Activated naive CD4-positive, alpha-beta T cell treated with anti-CD3 and anti-CD28 coated beads, Interleukin-2, amount 10 ng/mL, durations not matched to agents 7 days and 5 days (primary cell): ENCODE measurements at places on chromosomes 4 and X.

DNA sequence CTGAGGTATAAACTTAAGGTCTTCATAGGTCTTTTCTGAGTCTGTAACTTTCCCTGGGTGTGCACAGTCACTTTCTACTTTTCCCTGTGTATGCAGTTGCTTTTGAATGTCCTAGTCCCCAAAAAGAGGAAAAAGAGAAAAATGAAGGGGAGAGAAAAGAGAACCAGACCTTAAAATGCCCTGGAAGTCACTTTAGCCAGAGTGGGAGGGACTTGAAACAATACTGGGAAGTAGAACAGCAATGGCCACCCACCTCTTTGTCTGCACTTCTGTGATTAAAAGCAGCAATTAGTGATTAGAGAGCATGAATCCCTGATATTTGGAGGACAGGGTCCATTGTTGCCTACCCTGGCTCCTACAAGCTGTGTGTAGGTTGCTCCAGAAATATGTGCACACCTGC lies 36.1 kb downstream of the ZCCHC13 start:
- H3K36me3 ChIP-seq, result no peaks in the 10 kb centered on the region
- H3K27ac ChIP-seq, result no peak overlapping the region
- peaks cover 2% of the 10 kb centered on the region for H3K4me1 ChIP-seq
- H3K4me3 ChIP-seq, result no peak overlapping the region

GRCh38 chrX:46628460-46629371 lies 55.2 kb downstream of the CHST7 start:
- H3K27ac ChIP-seq, result peak overlapping the region; percentile 78
- peaks cover 47% of the 10 kb centered on the region for H3K4me1 ChIP-seq

DNA sequence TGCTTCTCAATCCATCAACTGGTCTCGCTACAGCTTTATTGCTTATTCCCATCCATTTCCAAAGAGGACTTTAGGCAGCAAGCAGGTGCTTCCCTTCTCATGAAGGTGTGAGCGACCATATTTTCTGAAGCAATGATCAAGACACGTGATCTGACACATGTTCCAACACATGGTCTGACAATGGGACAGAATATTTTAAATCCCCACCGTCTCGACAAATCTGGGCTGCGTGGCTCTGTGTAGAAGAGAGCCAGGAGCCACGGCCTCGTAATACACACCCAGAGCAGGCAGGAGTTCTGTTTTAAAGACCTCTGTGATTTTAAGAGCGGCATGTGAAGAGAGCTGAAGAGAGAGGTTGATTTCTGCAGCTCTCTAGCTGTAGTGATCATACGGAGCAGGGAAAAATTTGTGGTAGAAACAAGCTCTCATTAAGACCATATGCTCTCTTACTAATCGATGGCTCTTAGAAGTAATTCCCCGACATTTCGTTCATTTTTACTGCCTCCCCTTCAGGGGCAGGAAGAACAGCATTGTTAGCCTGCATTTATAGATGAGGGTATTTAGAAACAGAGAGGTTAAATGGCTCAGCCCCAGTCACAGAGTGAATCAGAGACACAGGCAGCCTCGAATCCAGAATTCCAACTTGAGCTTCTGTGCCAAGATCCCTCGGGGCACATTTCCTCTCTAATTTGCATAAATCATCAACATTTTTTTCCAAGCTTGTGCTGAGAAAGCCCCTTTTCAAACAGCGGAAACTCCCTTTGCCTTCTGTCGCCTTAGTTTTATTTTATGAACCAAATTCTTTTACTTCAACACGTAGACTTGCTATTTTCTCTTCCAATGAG lies 91.0 kb upstream of the BCOR start:
- H3K27me3 ChIP-seq, result peaks cover 5% of the 10 kb centered on the region
- H3K27ac ChIP-seq, result no peak overlapping the region
- H3K4me3 ChIP-seq, result no peak overlapping the region
- no peak for DNase-seq
- H3K4me1 ChIP-seq, result no peaks in the 10 kb centered on the region

DNA sequence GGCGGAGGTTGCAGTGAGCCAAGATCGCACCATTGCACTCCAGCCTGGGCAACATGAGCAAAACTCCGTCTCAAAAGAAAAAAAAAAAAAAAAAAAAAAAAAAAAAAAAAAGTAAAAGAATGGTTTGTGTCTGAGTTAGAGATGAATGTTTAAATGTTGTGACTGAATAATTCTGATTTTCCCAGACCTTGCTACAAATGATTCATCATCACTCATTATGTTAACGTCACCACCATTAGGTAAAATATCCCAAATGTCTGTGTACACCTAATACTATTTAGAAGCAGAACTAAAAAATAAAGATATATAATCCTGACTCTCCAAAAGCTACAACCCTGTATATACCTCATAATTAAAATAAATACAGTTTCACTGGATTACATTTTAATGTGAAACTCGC lies 70.8 kb downstream of the HHIP start:
- H3K27ac ChIP-seq, result no peak overlapping the region
- DNase-seq, result no peak
- H3K27me3 ChIP-seq, result no peaks in the 10 kb centered on the region
- no peaks in the 10 kb centered on the region for H3K4me1 ChIP-seq
- H3K4me3 ChIP-seq, result no peak overlapping the region

DNA sequence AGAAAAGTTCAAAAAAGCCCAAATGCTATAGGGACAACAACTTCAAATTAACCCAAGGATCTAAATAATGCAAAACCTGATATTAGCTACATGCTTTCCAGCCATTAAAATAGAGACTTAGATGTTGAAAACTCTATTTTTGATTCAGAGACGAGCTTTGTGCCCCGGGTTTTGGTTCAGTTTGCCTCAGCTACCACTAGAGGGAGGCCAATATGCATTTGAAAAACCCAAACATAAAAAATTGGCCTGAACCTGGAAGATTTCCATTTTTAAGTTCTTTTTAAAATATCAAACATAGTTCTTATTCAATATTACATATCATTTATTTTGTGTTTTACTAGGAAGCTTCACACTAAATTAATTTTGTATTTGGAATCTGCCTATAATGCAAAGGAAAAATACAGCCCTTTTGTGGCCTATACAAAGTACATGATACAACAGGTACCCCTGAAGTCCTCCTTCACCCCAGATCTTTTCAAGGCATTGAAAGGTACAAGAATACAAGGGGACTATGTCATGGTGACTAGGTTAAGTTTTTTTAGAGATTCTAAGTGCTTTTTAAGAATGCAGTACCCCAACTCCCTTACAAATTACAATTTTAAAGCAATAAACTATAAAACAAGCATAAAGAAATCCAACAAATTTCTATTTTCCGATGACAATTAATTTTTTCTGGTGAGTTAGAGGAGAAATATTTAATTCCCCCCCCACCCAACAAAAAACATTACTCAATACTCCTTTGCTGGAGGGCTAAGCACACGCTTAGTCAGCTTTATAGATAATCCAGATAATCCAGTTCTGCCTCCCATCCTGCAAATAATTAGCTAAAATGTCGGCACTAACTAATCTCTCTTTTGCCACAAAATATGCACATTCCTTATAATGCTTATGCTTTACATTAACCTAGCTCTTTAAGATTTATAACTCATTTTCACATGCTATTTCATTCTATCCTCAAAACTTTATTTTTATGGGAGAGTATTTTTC lies 97.7 kb upstream of the PTPN13 start:
- H3K36me3 ChIP-seq, result no peaks in the 10 kb centered on the region
- H3K27ac ChIP-seq, result no peak overlapping the region
- peaks cover 4% of the 10 kb centered on the region for H3K27me3 ChIP-seq
- no peak overlapping the region for H3K4me3 ChIP-seq

DNA sequence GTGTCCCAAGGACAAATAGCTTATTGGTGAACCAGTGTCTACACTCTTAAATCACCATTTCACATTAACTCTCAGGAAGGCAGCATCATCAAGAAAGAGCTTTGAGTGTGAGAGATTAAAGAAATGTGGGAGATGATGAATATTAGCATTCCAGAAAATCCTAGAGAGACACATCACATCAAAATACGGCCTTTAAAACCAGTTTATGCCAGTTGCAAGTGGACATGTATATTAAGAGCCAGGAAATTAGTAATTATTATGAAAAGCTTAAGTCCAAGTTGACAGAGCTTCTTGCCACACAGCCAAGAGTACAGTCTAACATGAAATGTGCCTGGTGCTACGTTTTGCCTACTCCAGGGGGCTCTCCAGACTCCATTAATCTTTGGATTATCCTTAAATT lies 503.0 kb upstream of the BOD1L1 start:
- H3K27me3 ChIP-seq, result no peaks in the 10 kb centered on the region
- no peaks in the 10 kb centered on the region for H3K4me1 ChIP-seq
- H3K36me3 ChIP-seq, result no peaks in the 10 kb centered on the region
- H3K27ac ChIP-seq, result no peak overlapping the region
- DNase-seq, result no peak

DNA sequence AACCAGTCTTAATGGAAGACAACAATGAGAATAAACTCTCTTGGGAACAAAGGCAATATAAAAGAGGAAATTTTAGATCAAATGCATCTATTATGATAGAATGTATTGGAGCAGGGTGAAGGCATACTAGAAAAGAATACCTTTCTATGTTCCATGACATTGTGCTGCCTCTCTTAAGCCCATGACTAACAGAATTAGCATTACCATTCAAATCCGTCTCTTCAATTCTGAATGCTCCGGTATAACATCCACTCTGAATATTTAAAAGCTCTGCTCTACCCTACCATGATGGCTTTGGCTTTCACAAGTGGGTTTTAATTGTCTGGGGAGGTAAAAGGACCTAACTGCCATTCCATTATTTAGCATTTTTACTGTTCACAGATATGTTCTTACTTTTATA lies 1878.4 kb downstream of the ARAP2 start:
- no peak overlapping the region for H3K4me3 ChIP-seq
- H3K36me3 ChIP-seq, result no peaks in the 10 kb centered on the region
- H3K27ac ChIP-seq, result no peak overlapping the region
- no peaks in the 10 kb centered on the region for H3K27me3 ChIP-seq
- no peak for DNase-seq
- no peaks in the 10 kb centered on the region for H3K4me1 ChIP-seq

- DNase-seq, result no peak
- no peak overlapping the region for H3K27ac ChIP-seq
- H3K4me1 ChIP-seq, result no peaks in the 10 kb centered on the region
- no peaks in the 10 kb centered on the region for H3K36me3 ChIP-seq
- no peaks in the 10 kb centered on the region for H3K27me3 ChIP-seq
- no peak overlapping the region for H3K4me3 ChIP-seq
These were observed 73.1 kb downstream of the MAPK10 start for GRCh38 chr4:86286726-86287125.

GRCh38 chrX:42694260-42694815 lies 83.6 kb downstream of the PPP1R2C start:
- DNase-seq, result no peak
- H3K4me1 ChIP-seq, result peaks cover 2% of the 10 kb centered on the region
- H3K4me3 ChIP-seq, result no peak overlapping the region
- no peak overlapping the region for H3K27ac ChIP-seq
- no peaks in the 10 kb centered on the region for H3K36me3 ChIP-seq
- H3K27me3 ChIP-seq, result no peaks in the 10 kb centered on the region

DNA sequence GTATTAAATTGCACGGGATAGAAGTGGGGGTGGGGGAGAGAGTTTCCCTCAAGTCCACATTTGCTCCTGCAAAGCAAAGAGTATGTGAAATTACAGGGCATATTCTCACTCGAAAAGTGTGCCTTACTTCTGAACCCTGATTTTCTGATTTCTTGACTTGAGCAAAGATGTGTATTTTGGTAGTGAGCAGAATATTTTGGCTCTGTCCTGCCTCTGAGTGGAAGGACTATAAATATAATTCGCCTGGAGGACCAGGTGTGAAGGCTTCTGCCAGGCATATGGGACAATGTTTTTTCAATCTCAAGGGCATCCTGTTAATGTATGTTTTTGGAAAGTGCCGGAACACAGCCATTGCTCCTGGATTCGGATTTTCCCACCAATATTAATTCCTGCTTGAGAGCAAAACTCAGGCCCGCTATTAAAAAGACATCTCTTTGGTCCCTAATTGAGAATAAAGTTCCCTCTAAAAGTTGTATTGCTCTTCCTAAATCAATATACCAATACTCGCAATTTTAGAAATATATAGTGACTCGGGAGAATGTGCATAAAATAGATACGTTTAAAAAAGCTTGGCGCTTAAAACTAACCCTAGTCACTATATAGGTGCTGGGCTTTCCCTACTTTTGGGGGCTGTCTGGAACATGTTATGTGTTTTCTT lies 15.3 kb upstream of the PITX2 start:
- no peaks in the 10 kb centered on the region for H3K4me1 ChIP-seq
- H3K27me3 ChIP-seq, result peaks cover 85% of the 10 kb centered on the region
- no peak overlapping the region for H3K4me3 ChIP-seq
- DNase-seq, result no peak

- no peaks in the 10 kb centered on the region for H3K27me3 ChIP-seq
- DNase-seq, result peak; percentile 50
- peaks cover 42% of the 10 kb centered on the region for H3K4me1 ChIP-seq
- H3K36me3 ChIP-seq, result peaks cover under 1% of the 10 kb centered on the region
- peak overlapping the region; percentile 94 for H3K4me3 ChIP-seq
These were observed 1.6 kb downstream of the CASK start for GRCh38 chrX:41921492-41922430.

DNA sequence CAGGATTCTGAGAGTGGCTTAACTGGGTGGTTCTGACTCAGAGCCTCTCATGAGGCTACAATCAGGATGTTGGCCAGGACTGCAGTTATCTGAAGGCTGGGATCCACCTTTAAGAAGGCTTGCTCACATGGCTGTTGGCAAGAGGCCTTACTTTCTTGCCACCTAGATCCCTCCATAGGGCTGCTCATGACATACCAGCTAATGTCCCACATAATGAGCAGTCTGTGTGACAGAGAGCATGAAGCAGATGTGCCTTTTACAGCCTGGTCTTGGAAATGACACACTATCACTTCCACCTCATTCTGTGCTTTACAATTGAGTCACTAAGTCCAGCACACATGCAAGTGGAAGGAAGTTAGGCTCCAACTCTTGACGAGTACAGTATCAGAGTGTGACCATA lies 4.3 kb upstream of the RBM3 start:
- peaks cover 13% of the 10 kb centered on the region for H3K4me1 ChIP-seq
- DNase-seq, result no peak
- H3K27ac ChIP-seq, result no peak overlapping the region

- DNase-seq, result peak; percentile 28
- H3K27me3 ChIP-seq, result peaks cover 7% of the 10 kb centered on the region
- no peak overlapping the region for H3K27ac ChIP-seq
These were observed 143.5 kb upstream of the GALNT7 start for GRCh38 chr4:173025131-173025530.

- peaks cover 45% of the 10 kb centered on the region for H3K36me3 ChIP-seq
- peak; percentile 80 for DNase-seq
- peaks cover 95% of the 10 kb centered on the region for H3K4me1 ChIP-seq
- no peaks in the 10 kb centered on the region for H3K27me3 ChIP-seq
- H3K4me3 ChIP-seq, result peak overlapping the region; percentile 66
These were observed 56.0 kb downstream of the TMEM131L start for GRCh38 chr4:153521999-153522801.

DNA sequence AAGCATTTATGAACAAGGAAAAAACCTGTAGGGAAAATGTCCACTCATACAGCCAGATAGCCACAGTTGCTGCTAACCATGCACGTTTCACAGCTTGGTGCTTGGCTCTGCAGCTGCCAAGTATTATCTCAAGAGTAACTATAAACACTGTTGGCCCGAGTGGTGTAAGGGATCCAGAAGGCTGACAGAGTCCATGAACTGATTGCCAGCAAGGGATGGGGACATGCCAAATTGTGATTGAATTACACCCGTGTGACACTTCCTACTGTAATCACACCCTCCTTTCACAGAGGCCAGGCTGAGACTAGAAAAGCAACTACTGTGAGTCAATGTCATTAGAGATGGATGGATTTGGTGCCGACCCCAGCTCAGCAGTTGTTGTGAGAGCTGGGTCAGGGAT lies 223.9 kb upstream of the ANKRD50 start:
- H3K27me3 ChIP-seq, result no peaks in the 10 kb centered on the region
- H3K27ac ChIP-seq, result no peak overlapping the region
- no peak for DNase-seq
- H3K4me3 ChIP-seq, result no peak overlapping the region
- no peaks in the 10 kb centered on the region for H3K4me1 ChIP-seq
- H3K36me3 ChIP-seq, result no peaks in the 10 kb centered on the region
